ENCODE measurements at places on chromosomes 11 and 22.

DNA sequence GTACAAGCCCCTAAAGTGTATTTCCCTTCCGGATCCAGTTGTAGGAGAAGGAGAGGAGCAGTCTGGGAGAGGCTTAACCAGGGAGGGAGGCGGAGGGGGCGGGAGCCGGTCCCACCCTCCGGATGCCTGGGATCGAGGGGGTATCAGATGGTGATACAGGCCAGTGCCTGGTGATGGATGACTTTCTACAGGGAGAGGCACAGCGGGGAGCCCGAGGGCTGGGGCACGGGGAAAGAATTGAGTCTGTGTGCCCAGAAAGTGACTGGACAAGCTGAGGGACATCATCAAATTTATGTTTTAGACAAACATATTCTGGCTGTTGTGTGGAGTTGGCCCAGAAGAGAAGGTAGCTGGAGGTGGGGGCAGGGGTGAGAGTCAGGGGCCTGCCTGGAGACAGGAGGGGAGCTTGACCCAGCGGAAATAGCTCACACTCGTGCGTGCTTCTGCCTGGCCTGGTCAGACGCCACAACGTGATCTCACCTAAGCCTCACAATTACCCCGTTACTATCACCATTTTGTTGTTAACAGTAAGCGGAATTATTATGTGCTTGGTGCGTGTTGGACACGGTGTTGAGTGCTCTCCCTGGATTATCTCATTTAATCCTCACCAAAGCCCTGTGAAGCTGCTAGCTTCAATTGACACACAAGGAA lies 42.4 kb downstream of the AMPD3 start:
- DNase-seq: no peak

- DNase-seq: no peak
Observed at GRCh38 chr11:71184421-71185210, 67.8 kb downstream of the SHANK2 start.

- DNase-seq: no peak
Observed at GRCh38 chr11:117878314-117878938, 2.0 kb upstream of the FXYD6 start.

GRCh38 chr22:48942698-48943566 lies 884.7 kb downstream of the BRD1 start:
- no peak for DNase-seq

DNA sequence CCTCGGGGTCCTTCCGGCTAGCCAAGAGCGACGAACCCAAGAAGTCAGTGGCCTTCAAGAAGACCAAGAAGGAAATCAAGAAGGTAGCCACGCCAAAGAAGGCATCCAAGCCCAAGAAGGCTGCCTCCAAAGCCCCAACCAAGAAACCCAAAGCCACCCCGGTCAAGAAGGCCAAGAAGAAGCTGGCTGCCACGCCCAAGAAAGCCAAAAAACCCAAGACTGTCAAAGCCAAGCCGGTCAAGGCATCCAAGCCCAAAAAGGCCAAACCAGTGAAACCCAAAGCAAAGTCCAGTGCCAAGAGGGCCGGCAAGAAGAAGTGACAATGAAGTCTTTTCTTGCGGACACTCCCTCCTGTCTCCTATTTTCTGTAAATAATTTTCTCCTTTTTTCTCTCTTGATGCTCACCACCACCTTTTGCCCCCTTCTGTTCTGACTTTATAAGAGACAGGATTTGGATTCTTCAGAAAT lies 1.9 kb upstream of the GCAT start:
- DNase-seq: no peak

DNA sequence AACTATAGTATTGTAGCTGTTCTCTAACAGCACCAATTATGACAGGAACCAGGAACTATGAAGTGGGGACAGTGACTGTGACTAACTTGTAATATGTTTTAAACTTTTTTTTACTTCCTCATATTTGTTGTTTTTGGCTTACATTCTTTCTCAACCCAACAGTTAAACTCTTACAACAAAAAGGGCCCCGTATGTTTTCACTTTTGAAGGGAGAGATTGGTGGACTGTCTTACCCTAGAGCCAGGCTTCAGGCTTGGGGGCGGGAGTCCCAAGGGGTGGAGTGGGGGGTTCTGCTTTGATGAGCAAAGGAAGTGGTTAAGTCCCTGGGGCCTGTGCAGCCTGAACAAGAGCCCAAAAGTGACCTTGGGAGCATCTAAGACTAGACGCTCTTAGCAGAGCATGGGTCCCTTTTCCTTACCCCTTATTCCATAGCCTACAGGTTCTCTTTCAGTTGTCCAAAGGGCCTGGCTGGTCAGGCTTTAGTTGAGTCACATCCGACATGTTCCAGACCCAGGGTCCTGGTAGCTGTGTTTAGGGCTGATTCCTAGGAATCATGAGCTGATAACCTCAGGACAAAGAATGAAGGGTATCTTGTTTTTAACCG lies 38.8 kb downstream of the STIM1 start:
- peak; percentile 91 for DNase-seq

- DNase-seq: peak; percentile 64
Observed at GRCh38 chr11:77547863-77548551, 41.7 kb upstream of the AQP11 start.

DNA sequence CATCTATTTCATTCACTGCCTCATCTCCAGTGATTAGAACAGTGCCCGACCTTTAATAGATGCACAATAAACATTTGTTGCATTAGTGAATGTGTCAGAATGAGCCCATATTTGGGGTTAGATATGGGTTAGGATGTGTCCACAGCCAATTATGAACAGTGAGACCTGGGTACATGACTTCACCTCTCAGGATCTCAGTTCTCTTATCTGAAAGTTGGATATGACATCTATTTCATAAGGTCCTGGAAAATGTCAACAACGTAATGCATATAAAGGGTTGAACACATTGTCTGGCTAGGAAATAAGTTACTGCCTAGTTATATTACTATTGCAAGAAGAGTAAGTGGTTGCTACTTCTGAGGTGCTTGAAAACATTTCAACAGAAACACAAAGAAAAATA lies 79.7 kb upstream of the LDLRAD3 start:
- DNase-seq: no peak

GRCh38 chr11:71962428-71963038 lies 33.7 kb downstream of the RNF121 start:
- peak; percentile 47 for DNase-seq

GRCh38 chr11:116221351-116221750 lies 551.4 kb downstream of the BUD13 start:
- no peak for DNase-seq

DNA sequence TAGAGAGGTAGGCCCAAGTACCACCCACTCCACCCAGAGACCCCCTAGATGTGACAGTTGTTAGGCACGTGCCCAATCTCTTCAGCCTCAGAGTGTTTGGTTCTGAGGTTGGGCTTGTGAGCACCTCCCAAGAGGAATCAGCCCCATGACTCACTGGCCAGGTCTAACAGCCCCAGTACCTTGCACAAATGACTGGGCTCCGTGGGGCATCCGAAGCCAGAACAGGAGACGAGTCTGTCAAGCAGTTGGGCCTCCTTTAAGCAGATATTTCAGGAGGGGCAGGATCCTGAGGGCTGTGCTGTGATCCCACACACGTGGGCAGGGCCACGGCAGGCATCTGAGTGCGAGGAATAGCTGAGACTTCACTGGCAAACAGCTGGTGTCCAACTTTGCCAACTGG lies 29.1 kb upstream of the FGF19 start:
- no peak for DNase-seq

DNA sequence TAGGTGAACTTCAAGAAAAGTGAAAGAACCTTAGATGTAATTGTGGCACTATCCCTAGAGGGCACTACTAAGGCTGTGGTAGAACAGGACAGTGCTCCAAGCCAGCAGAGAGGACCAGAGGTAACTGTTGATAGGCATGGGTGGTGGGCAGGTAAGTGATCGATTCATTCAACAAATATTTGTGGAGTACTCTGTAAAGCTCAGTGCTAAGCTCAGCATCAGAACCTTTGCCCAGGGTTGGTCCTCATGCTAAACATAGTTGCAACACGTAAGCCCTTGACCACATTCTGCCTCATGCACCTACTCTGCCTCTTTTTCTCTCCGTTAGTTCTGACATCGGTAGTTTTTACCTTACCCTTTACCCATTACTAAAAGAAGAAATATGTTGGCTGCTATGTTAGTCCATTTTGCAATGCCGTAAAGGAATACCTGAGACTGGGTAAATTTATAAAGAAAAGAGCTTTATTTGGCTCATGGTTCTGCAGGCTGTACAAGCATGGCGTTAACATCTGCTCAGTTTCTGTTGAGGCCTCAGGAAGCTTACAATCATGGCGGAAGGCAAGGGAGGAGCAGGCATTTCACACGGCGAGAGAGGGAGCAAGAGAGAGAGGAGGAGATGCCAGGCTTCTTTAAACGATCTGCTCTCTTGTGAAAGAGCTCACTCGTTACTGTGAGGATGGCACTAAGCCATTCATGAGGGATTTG lies 18.4 kb upstream of the NNMT start:
- no peak for DNase-seq

GRCh38 chr11:9672288-9672916 lies 8.5 kb downstream of the SWAP70 start:
- no peak for DNase-seq

- DNase-seq: no peak
Observed at GRCh38 chr11:95057959-95058358, 8.7 kb downstream of the KDM4F start.

DNA sequence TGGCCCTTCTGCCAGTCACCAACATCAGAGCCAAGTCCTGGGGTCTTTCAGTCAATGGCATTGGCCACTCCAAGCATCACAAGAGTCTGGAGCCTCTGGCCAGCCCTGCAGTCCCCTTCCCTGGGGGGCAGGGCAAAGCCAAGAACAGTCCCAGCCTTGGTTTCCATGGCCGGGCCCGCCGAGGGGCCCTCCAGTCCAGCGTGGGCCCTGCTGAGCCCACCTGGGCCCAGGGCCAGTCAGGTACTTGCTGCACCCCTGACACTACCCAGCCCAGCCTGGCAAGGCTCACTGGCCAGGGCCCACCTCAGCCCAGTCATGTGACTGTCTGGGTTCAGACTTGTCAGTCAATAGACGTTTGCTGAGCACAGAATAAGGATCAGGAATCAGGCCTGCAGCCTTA lies 10.8 kb downstream of the TMEM258 start:
- no peak for DNase-seq

- peak; percentile 68 for DNase-seq
Observed at GRCh38 chr11:133834682-133835592, 10.4 kb downstream of the SPATA19 start.

GRCh38 chr11:35791088-35791958 lies 128.7 kb downstream of the TRIM44 start:
- DNase-seq: no peak

GRCh38 chr11:78699609-78700135 lies 125.0 kb upstream of the NARS2 start:
- no peak for DNase-seq

Data from KBM-7 (cell line).